ENCODE measurements at places on chromosomes 3 and 15. TPM values are rescaled to one million over a fixed set of nuclear protein-coding genes. Genes with fewer than 3 reads are reported as not detected.

AEN gene
- 33.0 TPM for total RNA-seq

GPR62 gene
- total RNA-seq: not detected

CGNL1 gene
- total RNA-seq: 29.3 TPM

NR2E3 gene
- total RNA-seq: not detected

CPNE9 gene
- total RNA-seq: not detected

GRCh38 chr3:177705976-177706823 is 508.9 kb upstream of the TBL1XR1 start:
- no peak for DNase-seq

Data from stomach (tissue), 19 donors.